Activated CD4-positive, alpha-beta T cell treated with anti-CD3 and anti-CD28 coated beads, Interleukin-2, amount 10 ng/mL, durations not matched to agents 24 days and 14 days (primary cell): ENCODE measurements at places on chromosomes 2 and 18. TPM values are rescaled to one million over a fixed set of nuclear protein-coding genes. Genes with fewer than 3 reads are reported as not detected.

The LAMA3 gene
- total RNA-seq = not detected in 2 replicates

The CNGA3 gene
- not detected in 2 replicates for total RNA-seq

The CCBE1 gene
- not detected in 2 replicates for total RNA-seq

The UPP2 gene
- total RNA-seq = not detected in 2 replicates

The GTF2A1L gene
- total RNA-seq = not detected in 2 replicates

The C2orf15 gene
- total RNA-seq = 0.26 and 0.40 TPM in 2 replicates

The DYSF gene
- total RNA-seq = 0.36 TPM in 1 of 2 replicates, not detected in the other

The SCYGR8 gene
- not detected in 2 replicates for total RNA-seq

The CASP10 gene
- total RNA-seq = 12.7 and 13.1 TPM in 2 replicates

The ADCYAP1 gene
- total RNA-seq = not detected in 2 replicates

The STPG4 gene
- total RNA-seq = 0.16 and 0.38 TPM in 2 replicates

The TLX2 gene
- total RNA-seq = 0.54 and 0.70 TPM in 2 replicates

The KCNG2 gene
- total RNA-seq = not detected in 2 replicates

The GNAL gene
- 0.36 and 0.40 TPM in 2 replicates for total RNA-seq

The SDC1 gene
- 0.63 and 1.1 TPM in 2 replicates for total RNA-seq

The CAPN14 gene
- total RNA-seq = 0.07 and 0.12 TPM in 2 replicates

The RTP5 gene
- total RNA-seq = 0.07 TPM in 1 of 2 replicates, not detected in the other

The UGT1A10 gene
- not detected in 2 replicates for total RNA-seq

The SPEG gene
- 0.07 TPM in 1 of 2 replicates, not detected in the other for total RNA-seq

The PAX8 gene
- total RNA-seq = 0.45 and 0.77 TPM in 2 replicates

The ARHGEF4 gene
- 0.07 and 0.31 TPM in 2 replicates for total RNA-seq

The RGPD4 gene
- not detected in 2 replicates for total RNA-seq

The CARF gene
- total RNA-seq = 3.9 and 4.3 TPM in 2 replicates

The RAMP1 gene
- 17.6 TPM in 2 replicates for total RNA-seq

The TMEM163 gene
- 0.23 TPM in 1 of 2 replicates, not detected in the other for total RNA-seq

The CROCC2 gene
- total RNA-seq = not detected in 2 replicates

The KIF5C gene
- total RNA-seq = 16.9 and 20.0 TPM in 2 replicates

The MAP2 gene
- not detected in 2 replicates for total RNA-seq

The SH3BP4 gene
- total RNA-seq = 0.07 and 0.28 TPM in 2 replicates

The CCDC102B gene
- 0.58 and 1.1 TPM in 2 replicates for total RNA-seq

The LHCGR gene
- not detected in 2 replicates for total RNA-seq

The PKDCC gene
- not detected in 2 replicates for total RNA-seq

The DYNAP gene
- not detected in 2 replicates for total RNA-seq

The VWA3B gene
- total RNA-seq = not detected in 2 replicates

The ALPI gene
- not detected in 2 replicates for total RNA-seq

The TRIM43 gene
- not detected in 2 replicates for total RNA-seq

The FEV gene
- not detected in 2 replicates for total RNA-seq

The RFX8 gene
- total RNA-seq = 0.38 and 0.49 TPM in 2 replicates

The ZSCAN30 gene
- 11.6 and 12.2 TPM in 2 replicates for total RNA-seq

The FAP gene
- total RNA-seq = not detected in 2 replicates

The ALK gene
- total RNA-seq = not detected in 2 replicates

The DCDC2C gene
- total RNA-seq = not detected in 2 replicates

The EIF2B4 gene
- total RNA-seq = 51.2 and 52.0 TPM in 2 replicates

The IL18R1 gene
- total RNA-seq = 41.7 and 50.2 TPM in 2 replicates

The ALPP gene
- total RNA-seq = not detected in 2 replicates

The GLI2 gene
- total RNA-seq = 0.09 and 0.14 TPM in 2 replicates

The FOXI3 gene
- not detected in 2 replicates for total RNA-seq

The SLC5A7 gene
- total RNA-seq = not detected in 2 replicates

The LIMS4 gene
- total RNA-seq = not detected in 2 replicates

The BZW1 gene
- 489 and 490 TPM in 2 replicates for total RNA-seq

The ANKRD30B gene
- not detected in 2 replicates for total RNA-seq

The FAM124B gene
- 0.47 and 0.64 TPM in 2 replicates for total RNA-seq

The GRHL1 gene
- 1.2 and 2.1 TPM in 2 replicates for total RNA-seq
